ENCODE measurements at places on chromosomes 16 and 17. TPM values are rescaled to one million over a fixed set of nuclear protein-coding genes. Genes with fewer than 3 reads are reported as not detected.

ZSCAN10 gene
- not detected for total RNA-seq

NPTX1 gene
- 209 TPM for total RNA-seq

PHF23 gene
- 94.7 TPM for total RNA-seq

ABCA6 gene
- not detected for total RNA-seq

DBNDD1 gene
- total RNA-seq, result 58.1 TPM

OR1F1 gene
- 0.17 TPM for total RNA-seq

CASKIN1 gene
- 0.35 TPM for total RNA-seq

CDK10 gene
- total RNA-seq, result 31.5 TPM

C17orf78 gene
- total RNA-seq, result not detected

PRSS33 gene
- not detected for total RNA-seq

KRT25 gene
- not detected for total RNA-seq

UTS2R gene
- total RNA-seq, result not detected

LITAFD gene
- not detected for total RNA-seq

TAC4 gene
- total RNA-seq, result not detected

C16orf92 gene
- total RNA-seq, result not detected

SLC7A6 gene
- total RNA-seq, result 35.7 TPM

SYNGR3 gene
- 9.5 TPM for total RNA-seq

NXPH3 gene
- total RNA-seq, result 0.87 TPM

PRAC2 gene
- total RNA-seq, result not detected

CDK12 gene
- 38.9 TPM for total RNA-seq

RNU2-1 gene
- not detected for total RNA-seq

ATP2A1 gene
- 1.8 TPM for total RNA-seq
